ENCODE measurements at places on chromosomes 7 and 10.
A peak's percentile ranks its signal among the peaks of the same experiment; 100 is the strongest.

DNA sequence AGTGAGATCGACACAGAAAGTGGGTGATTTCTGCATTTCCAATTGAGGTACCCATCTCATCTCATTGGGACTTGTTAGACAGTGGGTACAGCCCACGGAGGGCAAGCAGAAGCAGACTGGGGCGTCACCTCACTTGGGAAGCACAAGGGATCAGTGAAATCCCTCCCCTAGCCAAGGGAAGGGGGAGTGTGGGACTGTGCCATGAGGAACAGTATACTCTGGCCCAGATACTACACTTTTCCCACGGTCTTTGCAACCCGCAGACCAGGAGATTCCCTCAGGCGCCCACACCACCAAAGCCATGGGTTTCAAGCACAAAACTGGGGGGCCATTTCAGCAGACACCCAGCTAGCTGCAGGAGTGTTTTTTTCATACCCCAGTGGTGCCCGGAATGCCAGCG is 99.8 kb downstream of the ODAD2 start:
- no peak for DNase-seq

DNA sequence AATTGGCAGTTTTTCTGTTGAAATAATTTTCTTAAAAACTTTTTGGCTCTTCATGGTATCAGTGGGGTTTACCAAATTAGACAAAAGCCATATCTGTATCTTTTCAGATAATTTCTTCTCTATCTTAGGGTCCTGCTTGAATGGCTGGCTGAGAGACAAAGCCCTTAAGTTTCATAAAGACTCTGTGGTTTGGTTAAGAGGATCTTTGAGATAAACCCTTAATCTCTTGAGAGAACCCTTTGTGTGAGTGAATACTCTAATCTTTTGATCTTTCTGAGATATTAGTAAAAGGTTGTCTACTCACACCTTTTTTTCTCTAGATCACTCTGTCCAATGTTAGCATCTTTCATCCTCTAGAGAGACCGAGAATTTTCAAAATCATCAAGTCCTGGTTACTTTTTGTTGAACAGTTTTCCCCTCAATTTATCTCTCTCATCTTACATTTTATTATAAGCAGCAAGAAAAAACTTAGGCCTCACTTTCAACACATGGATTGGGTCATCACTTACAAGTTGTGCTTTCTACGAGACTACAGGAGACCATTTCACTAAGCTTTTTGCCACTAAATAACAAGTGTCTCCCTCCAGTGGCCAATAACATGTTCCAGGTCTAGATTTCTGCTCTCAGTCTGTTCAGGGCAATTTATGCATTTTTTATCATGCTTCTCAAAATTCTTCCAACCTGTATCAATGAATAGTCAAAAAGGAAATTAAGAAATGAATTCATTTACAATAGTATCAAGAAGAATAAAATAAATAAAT is 28.4 kb downstream of the DNAJC9 start:
- DNase-seq = no peak

GRCh38 chr10:120761951-120762350 is 89.2 kb upstream of the WDR11 start:
- no peak for DNase-seq

DNA sequence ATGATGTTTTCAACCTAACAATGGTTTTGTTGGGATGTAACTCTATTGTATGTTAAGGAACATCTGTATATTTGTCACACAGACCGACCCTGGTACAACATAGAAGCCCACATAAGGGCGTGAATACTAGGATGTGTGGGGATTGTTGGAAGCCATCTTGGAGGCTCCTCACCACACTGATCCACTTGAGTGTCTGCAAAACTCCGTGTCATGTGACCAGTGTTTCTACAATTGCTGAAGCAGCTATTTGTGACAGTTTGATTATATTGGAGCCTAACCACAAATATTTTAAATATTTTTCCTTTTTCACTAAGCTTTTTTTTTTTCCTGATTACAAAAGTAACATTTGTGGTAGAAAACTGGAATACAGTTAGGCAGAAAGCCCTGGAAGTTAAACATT is 27.9 kb downstream of the RALA start:
- DNase-seq = no peak

DNA sequence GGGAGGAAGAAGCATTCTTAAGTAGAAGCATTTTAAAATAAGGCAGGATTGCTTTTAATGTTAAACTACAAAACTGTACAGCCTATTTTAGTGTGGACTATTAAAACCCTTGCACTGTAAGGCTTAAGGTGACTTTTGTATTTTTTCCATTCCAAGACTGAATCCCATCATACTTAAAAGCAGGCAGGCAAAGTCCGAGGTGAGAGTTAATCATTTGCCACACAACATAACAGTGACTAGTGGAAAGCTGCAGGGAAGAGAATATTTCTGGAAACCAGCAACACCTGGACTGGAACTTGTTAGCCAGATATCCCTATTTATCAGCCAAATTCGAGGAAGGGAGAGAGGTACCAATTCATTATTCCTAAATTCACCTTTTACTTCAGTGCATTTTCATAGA is 3.5 kb downstream of the PRR15 start:
- no peak for DNase-seq

GRCh38 chr7:149209518-149210269 is 14.3 kb downstream of the ZNF282 start:
- DNase-seq = peak; percentile 53

- DNase-seq = no peak
Measured at GRCh38 chr10:112082120-112082519, 101.4 kb downstream of the GPAM start.

DNA sequence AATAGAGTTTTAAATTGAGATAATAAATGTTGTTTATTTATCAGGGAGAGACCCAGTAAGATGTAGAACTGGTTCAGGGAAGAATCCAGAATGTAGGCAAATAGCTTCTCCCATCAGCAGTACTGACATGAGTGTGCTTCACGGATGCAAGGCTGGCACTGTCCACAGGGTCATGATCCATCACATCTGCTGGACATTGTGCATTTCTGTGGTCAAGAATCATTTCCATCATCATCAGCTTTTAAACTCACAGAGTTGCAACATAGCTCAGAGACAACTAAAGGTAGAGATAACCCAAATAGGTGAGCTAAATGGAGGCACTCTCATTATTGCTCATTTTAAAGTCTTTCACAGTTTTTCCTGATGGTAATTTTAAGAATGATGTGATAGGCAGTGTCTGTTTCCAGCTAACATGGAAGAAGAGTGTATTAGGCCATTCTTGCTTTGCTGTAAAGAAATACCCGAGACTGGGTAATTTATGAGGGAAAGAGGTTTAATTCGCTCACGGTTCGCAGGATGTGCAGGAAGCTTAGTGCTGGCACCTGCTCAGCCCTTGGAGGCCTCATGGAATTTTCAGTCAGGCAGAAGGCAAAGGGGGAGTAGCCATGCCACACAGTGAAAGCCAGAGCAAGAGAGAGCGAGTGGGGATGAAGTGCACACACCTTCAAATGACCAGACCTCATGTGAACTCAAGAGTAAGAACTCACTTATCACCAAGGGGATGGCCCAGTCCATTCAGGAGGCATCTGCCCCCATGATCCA is 80.8 kb downstream of the INPP5A start:
- DNase-seq = no peak

DNA sequence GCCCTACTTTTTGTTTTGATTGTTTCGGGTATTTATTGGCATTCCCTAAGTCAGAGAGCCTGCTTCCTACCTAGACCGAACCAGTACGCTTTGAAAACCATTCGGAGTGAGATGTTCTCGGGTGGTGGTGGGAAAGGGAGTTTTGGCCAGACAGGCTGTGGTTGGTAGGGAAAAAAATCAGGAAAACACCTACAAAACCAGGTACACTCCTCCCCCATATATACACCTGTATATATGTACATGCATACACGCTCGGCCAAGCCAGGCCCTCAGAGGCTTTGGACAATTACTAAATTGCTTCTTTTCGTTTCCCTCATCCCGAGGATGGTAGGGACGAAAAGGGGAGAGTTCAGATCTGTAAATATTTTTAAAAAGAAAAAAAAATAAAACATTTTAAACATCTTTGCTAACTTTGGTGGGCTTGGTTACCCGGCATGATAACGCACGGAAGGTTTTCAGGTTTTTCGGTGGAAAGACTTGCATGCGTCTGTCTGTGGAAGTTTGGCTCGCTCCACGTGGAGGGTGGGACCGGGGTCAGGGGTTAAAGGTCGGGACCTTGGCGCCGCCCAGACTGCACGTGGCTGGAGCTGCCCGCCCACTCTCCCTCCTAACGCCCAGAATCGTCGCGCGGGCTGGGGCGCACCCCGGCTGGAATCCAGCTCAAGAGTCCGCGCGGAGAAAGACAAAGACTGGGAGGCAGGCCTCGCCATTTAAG is 2.5 kb downstream of the HMX2 start:
- DNase-seq = no peak

- no peak for DNase-seq
Measured at GRCh38 chr7:94212160-94212559, 182.5 kb upstream of the COL1A2 start.

DNA sequence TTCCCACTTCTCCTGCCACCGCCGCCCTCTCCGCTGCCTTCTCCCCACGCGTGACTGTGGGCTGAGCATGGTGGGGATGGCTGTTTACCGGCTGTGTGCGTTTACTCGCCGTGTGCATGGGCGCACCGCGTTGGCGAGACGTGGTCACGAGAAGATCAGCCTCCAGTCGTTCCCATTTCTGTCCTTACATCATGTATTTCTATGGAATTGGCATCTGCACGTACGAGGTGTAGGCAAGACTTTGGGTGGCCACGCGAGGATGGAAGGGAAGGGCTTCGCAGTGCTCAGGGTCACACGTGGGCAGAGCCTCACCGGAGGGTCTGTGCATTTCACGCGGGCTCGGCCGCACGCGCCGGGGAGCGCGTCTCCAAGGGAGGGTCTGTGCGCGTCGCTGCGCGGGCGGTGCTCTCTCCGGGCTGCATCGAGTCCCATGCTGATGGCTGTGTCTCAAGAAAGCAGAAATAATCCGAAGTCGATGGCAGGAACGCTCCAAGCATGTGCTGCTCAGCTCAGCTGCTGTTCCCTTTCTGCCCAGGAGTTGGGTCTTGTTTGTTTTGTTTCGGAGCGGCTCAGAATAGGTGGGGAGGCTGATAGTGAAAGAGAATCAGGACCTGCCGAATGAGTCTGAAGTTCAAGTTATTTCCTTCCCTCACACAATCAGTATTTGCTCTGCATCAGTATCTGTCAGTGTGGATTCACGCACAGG is 973 bp downstream of the CAMK1D start:
- peak; percentile 81 for DNase-seq

DNA sequence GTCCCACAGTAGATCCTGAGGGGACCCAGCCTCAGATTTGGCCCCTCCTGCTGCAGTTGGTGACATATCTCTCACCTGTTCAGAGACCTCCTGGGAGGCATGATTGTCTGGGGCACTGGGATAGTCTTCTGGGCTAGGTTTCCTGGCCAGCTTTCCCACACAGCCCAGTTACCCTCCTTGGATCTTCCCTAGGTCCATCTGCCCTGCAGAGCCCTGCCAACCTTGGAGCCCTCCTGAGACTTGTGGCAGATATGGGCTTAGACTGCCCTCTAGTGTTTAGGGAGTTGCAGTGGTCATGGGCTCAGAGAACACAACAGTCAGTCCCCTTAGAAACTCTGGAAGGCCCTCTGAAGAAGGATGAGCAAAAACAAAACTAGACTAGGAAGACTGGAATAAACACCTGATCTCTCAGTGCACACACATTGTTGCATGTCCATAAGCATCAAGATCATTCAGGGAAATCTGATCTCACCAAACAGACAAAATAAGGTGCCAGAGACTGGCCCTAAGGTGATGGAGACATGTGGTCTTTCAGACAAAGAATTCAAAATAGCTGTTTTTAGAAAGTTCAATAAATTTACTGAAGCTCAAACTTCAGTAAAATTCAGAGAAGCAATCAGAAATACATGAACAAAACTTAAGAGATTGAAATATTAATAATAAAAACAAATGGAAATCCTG is 324.6 kb downstream of the ATRNL1 start:
- peak; percentile 68 for DNase-seq

GRCh38 chr10:67784474-67784873 is 53.5 kb downstream of the DNAJC12 start:
- DNase-seq = no peak

DNA sequence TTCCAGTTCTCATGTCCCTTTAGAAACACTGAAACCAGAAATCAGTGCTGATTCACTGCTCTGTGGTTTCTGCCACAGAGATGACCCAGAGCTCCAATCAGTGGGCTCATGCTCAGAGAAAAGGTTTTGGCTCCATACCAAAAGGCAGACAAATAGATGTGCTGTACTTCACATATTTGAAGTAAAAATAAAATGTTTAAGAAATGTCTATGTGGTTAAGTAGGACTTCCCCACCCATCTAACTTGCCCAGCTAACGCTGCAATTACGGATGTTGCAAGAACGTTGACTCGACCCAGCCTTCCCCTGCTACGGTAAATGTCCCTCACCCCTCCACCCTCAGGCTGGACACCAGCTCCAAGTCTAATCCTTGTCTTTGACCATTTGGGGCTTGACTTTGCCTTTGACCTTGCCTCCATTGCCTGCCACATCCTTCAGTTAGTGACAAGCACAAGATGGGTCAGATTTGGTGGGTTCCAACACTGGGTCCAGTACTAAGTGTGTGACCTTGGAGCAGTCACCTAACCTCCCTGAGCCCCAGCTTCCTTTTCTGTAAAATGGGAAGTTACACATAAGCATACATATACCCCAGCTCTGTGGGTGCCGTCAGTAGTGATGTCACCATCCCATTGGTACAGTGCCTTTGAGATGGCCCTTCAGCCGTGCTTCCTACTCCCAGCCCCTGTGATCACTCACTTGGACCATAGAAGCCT is 95.8 kb downstream of the CHST15 start:
- peak; percentile 90 for DNase-seq

- DNase-seq = no peak
Measured at GRCh38 chr7:155001756-155002410, 1.0 kb downstream of the PAXIP1 start.

DNA sequence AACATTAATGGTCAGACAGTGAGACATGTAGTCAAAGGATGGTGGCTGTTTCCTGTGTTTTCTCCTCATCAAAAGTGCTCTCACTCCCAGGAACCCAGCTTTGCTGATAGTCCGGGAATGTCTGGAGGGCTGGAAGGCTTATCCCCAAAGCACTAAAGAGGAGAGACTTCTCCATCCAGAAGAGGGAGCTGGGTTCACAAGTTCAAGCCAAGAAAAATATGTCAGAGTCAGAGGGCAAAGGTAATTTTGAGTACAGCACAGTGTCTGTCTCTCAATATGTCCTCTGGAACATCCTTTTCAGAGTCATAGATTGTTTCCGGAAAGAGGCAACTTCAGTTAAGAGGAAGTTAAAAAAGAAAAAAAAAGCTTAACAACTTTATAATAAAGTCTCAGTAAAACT is 281.5 kb upstream of the PHYHIPL start:
- no peak for DNase-seq

GRCh38 chr7:37198906-37199485 is 249.7 kb downstream of the ELMO1 start:
- peak; percentile 58 for DNase-seq

DNA sequence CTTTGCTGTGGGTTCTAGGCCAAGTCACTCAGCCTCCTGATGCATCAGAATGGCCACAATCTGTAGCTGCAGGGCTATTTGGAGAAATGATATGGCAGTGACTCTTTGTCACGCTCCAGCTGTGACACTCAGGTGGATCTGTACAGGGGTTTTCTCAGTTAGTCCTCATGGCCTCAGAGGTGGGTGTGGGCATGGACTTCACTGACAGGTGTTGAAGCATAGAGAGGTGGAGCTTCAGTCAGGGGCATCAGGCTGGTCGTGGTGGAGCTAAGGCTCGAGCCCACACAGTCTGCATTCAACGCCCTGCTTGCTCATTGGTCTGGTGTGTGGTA is 21.2 kb downstream of the PALD1 start:
- peak; percentile 76 for DNase-seq

Measured in MM.1S (cell line).